GM23338 (cell line): ENCODE measurements at places on chromosomes 3 and 15.
A peak's percentile ranks its signal among the peaks of the same experiment; 100 is the strongest.

- DNase-seq: no peak
Observed at GRCh38 chr3:29258161-29258560, 22.7 kb upstream of the RBMS3 start.

GRCh38 chr3:133542871-133543270 lies 30.6 kb upstream of the CDV3 start:
- no peak for DNase-seq

DNA sequence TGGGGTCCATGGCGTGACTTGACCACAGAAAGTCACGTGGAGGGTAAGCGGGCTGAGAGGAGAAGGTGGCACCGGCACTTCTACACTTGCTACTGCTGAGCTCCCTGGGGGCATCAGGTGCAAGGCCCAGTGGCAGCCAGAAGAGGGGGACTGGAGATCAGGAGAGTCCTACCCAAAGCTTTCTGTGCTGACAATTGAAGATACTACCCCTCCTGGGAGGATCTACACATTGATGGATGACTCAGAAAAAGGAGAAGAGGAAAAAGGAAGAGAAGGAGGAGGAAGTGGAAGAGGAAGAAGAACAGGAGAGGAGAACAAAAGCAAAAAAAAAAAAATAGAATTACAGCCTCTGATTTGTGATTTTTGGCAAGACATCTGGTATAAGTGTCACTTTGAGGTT lies 41.2 kb downstream of the MYO5C start:
- DNase-seq: peak; percentile 24

GRCh38 chr15:57019496-57020160 lies 101.2 kb downstream of the TCF12 start:
- DNase-seq: no peak

DNA sequence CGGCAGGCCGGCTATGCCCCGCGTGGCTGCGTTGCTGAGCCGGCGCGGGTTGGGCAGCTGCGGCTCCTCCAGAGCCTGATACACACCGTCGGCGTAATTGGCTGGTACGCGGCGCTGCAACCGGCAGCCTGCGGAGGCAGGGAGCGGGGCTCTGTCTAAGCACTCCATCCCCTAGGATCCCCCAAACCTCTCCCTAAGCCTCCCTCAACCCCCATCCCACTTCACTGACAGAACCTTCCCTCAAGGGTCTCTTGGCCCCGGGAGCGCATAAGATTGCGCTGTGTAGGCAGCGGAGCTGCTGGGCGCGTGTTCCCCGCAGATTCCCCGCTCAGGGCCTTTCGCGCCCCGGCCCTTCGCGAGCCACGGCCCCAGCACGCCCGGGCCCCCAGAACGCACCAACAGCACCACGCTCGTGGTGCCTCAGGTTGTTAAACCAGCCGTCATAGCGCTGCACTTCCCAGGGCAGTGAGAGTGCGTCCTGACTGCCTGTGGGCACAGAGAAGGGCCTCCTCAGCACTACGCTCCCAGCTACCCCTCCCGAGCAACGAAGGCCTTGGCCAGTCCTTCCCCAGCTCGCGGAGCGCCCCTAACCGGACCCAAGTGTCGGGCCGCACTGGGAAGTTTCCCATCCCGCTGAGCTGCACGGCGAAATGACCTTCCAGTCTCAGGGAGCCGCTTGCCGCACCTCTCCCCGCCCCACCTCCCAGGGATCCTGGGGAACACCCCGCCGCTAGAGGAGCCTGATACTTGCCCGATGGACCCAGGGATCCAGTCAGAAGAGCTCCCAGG lies 1.2 kb downstream of the DUOX2 start:
- DNase-seq: peak; percentile 55

DNA sequence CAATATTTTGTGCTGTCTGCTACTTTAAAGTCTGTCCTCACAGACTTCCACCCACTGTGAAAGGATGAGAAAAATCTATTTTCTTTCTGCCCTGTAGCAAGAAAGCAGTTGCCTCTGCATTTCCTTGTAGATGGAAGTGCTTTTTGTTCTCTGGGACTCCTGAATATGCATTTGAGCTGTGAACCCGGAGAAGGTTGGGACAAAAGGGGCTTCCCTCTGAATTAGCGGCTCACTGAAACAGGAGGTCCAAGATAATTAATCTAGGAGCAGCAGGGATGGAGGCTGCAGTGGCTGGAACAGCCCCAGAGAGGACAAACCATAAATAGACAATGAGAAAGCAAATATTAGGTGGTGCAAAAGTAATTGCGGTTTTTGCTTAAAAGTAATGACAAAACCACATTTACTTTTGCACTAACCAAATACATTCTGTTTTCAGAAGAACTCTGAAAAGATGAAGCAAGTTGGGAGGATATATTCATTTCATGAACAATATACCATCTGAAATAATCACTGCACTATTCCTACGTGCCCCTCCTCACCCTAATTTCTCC lies 143.4 kb upstream of the KBTBD8 start:
- DNase-seq: peak; percentile 32

DNA sequence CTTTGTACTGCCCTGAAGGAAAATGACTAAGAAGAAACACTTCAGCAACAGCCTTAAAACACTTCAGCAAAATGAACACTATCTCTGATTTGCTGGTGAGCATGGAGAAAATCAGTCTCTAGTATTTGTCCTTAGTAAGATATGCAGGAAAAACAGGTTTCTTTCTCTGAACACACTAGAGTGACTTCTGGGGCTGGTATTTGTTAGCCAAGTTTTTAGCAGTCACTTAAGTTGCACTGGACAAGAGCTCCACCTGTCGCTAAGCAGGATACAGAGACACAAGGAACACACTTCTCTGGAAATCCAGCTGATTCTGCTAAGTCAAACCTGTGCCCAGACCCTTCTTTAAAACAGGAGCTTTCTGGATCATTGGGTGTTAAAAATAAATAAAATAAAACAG lies 65.3 kb downstream of the CHAC1 start:
- peak; percentile 28 for DNase-seq

DNA sequence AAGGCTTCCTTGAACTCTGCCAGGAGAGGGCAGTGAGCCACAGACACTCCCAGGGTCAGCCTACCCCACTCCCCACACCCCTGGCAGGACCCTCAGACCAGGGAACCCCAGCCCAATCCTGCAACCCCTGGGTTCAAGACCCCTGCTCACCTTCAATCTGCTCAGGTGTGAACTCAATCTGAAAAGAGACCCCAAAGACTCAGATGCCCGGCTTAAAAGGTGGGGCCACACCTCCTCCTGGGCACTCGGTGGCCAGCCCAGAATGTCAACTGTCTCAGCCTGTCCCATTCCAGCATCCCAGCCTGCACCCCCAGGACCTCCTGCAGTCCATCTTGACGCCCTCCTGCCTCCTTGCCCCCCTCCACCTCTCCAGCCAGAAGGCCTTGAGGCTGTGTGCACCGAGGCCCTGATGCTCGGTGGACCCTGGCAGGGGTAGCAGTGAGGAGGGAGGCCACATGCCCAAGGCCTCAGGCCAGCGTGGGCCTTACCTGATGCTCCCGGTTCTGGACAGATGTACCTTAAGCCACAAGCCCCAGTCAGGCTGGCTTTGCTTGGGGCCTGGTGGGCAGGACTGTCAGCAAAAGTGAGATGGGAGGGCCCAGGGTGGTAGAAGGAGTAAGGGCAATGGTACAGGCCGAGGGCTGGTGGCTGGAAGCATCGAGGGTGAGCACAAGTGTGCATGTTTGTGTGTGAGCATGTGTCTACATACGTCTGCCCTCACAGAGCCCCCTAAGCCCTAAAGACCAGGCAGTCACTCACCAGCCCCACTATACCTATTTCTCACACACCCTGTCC lies 2.2 kb downstream of the MYL3 start:
- DNase-seq: no peak

DNA sequence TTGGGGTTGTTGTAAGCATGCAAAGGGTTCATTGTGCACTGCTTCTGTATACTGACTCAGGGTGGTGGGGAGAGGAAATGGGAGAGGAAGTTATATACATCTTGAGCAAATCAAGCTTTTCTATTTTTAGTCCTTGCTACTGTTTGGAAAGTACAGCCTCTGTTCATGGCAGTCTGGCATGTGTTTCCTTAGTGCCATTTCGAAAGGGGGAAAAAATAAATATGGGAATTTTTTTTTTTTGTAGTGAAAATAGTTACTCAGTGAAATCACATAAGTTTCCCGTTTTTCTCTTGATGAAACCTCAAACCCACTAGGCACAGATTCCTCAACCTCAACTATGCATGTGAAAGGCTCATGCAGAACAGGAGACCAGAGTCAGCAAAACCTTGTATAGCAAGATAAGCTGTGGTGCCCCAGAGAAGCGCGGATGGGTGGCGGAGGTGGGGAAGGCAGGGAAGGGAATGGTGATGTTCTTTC lies 353.3 kb downstream of the LPP start:
- peak; percentile 49 for DNase-seq

DNA sequence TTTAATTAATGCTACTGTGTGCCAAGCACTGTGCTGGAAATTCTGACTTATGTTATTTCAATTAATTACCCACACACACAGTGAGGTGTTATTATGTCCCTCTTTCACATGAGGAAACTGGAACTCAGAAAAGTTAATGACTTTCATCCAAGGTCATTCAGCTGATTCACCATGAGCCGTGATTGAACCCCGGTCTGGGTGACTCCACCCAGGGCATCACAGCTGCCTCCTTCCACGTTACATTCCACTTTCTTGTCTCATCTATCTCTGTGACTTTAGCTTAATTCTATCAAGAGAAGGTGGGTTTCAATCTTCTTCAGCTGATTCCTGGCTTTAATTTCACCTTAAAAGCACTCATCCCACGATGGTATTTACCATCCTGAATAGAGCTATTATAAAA lies 16.3 kb downstream of the SRGAP3 start:
- no peak for DNase-seq

GRCh38 chr3:56700151-56700550 lies 17.1 kb upstream of the TASOR start:
- peak; percentile 54 for DNase-seq

DNA sequence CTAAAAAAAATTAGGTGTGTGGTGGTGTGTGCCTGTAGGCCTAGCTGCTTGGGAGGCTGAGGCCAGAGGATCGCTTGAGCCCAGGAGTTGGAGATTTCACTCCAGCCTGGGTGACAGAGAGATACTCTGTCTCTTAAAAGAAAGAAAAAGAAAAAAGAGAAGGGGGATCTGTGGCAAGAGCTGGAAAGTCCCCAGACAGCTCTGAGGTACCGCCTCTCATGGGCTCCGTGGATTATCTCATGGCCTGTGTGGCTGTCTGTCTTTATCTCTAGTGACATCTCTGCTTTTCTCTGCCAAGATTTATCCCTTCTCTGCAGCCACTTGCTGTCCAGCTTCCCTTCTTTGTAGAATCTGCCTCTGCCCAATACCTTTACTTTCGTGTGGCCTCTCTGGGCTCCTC lies 5.7 kb downstream of the EXOSC7 start:
- no peak for DNase-seq

DNA sequence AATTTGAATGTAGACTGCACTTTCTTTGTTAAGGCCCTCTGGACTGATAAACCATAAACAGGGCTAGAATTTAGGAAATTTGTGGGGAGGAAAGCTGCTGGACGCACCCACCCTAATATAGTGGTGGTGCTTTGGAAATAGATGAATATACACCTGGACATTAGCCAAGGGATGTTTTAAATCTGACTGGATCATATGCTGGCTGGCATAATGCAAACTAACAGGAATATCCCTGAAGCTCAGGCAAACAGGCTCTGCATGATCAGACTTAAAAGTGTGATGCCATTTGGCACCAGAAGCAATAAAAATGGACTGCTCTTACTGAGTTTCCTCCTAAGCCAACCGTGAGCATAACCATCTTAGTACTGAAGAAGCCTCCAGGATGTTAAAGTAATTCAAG lies 465.8 kb upstream of the ROBO1 start:
- no peak for DNase-seq

DNA sequence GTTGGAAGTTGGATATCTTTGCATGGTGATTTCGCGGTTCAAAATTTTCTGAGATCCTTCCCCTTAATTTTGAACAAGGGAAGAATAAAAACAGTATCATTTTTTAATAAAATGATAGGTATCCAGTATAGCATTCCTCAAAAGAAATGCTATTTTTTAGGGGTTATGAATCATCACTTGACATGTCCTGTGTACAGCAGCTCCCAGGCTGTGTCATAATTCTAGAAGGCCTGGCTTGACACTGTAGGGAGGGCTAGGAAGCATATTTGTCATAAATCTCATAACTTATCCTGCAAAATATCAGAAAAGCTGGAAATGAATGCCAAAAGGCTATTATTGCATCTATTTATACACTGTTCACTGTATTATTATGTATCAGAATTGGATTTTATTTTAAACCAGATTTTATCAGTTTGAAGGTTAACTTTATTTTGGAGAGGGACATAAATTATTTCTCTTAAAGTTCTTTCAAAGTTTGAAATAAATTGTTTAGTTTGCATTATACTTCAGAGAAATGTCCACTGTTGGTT lies 539.1 kb upstream of the ROBO2 start:
- no peak for DNase-seq

GRCh38 chr3:193841581-193841980 lies 248.6 kb downstream of the OPA1 start:
- no peak for DNase-seq

GRCh38 chr15:61807281-61807929 lies 252.8 kb downstream of the VPS13C start:
- DNase-seq: no peak
